NCI-H2081 (cell line): ENCODE measurements at places on chromosomes 1 and 21.

- DNase-seq, result no peak
Observed at GRCh38 chr1:184945029-184945428, 29.3 kb downstream of the NIBAN1 start.

DNA sequence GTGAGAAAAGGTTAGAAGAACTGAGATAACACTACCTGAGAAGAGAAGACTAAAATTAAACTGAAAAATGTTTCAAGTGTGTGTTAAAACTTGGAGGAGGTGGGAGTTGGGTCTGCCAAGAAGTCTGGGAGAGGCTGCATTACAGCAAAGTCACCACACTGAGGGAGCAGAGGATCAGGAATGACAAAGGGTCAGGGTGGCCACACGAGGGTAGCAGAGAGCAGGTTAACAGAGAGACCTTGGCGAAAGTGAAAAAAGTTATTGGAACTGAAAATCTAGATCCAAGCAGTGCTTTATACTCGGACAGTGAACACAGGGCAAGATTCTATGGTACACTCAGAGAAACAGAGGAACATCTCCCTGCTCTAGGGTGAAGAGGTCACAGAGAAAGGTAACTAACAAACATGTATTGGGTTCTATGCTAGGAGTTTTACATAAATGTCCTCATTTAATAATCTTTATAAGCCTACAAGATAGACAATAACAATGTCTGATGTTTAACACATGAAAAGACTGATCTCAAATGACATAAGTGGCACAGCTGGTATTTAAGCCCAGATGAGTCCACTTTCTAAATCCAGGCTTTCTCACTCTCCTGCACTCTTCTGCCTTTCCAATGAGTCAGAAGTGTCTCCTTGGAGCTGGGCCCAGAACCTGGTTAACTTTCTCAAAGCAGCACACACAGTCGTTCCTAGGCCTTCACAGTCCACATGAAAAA lies 10.3 kb upstream of the CADM3 start:
- peak; percentile 63 for DNase-seq

DNA sequence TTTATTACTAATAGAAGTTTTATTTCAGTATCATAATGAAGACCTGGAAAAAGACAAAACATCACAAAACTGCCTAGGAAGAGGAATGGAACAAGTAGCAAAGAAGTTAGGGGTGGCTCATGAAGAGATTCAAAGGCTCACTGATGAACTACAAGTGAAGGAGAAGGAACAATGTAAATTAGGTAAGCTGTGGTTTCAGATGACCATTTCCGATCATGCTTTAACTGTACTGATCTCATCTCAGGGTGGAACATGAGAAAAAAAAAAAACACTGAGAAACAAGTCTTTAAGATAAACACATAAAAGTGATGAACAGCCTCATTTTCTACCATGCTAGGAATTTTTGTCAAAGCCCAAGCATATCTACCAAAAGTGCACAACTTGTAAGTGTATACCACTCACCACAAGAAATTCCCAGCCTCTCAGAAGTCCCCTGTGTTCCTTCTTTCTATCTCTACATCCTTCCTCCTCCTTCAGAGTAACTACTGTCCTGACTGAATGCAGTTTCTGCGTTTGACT lies 19.6 kb downstream of the CCDC30 start:
- no peak for DNase-seq

DNA sequence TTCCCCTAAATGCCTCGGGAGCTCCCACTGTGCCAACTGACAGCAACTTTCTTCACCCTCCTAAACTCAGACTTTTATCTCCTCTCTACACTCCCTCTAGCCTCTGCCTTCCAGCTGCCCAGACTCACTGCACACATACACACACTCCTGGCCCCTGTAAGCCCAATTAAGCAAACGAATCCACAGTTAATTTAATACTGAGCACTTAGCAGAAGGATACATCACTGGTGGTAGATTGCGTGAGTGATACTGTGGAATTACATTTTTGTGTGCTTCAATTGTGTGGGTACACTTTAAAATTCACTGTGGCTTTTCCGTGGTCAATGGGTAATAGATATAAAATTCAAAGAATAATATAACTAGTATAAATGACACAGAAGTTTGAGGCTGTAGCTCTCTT lies 33.6 kb upstream of the GJB5 start:
- no peak for DNase-seq

DNA sequence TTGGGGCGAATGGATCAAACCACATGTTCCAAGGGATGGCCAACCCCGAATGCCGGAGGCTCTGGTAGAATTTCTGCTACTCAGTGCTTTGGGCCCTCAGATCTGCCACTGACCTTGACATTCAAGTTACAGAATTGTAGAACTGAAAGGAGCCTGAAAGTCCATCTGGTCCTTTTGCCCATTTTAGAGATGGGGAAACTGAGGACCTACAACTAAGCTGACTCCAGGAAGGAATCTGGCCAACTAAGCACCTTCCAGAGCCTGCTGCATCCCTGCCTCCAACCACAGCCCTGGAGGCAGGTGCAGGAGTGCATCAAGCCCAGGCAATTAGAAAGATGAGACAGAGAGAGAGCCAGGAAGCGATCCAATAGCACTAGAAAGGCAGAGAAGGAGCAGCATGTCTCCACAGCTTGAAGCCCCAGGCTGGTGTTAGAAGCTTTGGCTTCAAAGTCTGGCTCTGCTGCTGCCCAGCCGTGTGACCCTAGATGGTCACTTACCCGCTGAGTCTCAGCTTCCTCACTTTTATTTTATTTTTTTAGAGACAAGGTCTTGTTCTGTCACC lies 1.3 kb upstream of the CTRC start:
- DNase-seq, result no peak
